ENCODE measurements at places on chromosomes 7 and 10. TPM values are rescaled to one million over a fixed set of nuclear protein-coding genes. Genes with fewer than 3 reads are reported as not detected.

Gene FEZF1
- 2.3 TPM for total RNA-seq

Gene TLX1
- total RNA-seq, result not detected

Gene PNLIP
- not detected for total RNA-seq

Gene PON3
- 2.5 TPM for total RNA-seq

Gene MEST
- 229 TPM for total RNA-seq

Gene LRRN3
- 0.23 TPM for total RNA-seq

Gene GPER1
- not detected for total RNA-seq

Gene GPC2
- 48.8 TPM for total RNA-seq

Gene CFAP46
- 3.1 TPM for total RNA-seq

Gene CYP2E1
- total RNA-seq, result 2.2 TPM

Gene PRF1
- total RNA-seq, result not detected

Gene ATAD1
- 49.6 TPM for total RNA-seq

Gene TRPV6
- 0.80 TPM for total RNA-seq

Gene KCNH2
- total RNA-seq, result 14.7 TPM

Gene TMEM26
- 2.2 TPM for total RNA-seq

Gene IL6
- not detected for total RNA-seq

Gene TSPAN33
- total RNA-seq, result 46.8 TPM

Gene SYT15B
- total RNA-seq, result 0.08 TPM

Gene OPALIN
- total RNA-seq, result not detected

Gene CCM2
- 37.0 TPM for total RNA-seq

Gene SH2D4B
- total RNA-seq, result not detected

Gene GBX1
- total RNA-seq, result 1.8 TPM

Gene NOS3
- 13.3 TPM for total RNA-seq

Gene KLF14
- total RNA-seq, result not detected

Gene KLF6
- 19.6 TPM for total RNA-seq

Gene PVRIG
- total RNA-seq, result not detected

Gene EIF5AL1
- 2.0 TPM for total RNA-seq

Gene MLXIPL
- total RNA-seq, result 25.7 TPM

Gene RAB19
- 15.0 TPM for total RNA-seq

Gene MUC12
- total RNA-seq, result 3.8 TPM

Gene ZNF398
- 92.7 TPM for total RNA-seq

Gene MET
- 23.1 TPM for total RNA-seq

Gene GIMAP8
- total RNA-seq, result not detected

Gene RET
- 9.8 TPM for total RNA-seq

Gene CDK13
- total RNA-seq, result 88.4 TPM

Gene CASP7
- total RNA-seq, result 5.7 TPM

Gene PITX3
- 1.5 TPM for total RNA-seq

Gene NUTM2E
- total RNA-seq, result 0.12 TPM

Gene TMEM184A
- total RNA-seq, result 0.66 TPM

Gene TFEC
- not detected for total RNA-seq

Gene TMEM236
- total RNA-seq, result 0.03 TPM

Gene ASB15
- total RNA-seq, result not detected

Gene FZD1
- total RNA-seq, result 1.4 TPM

Gene EPHB6
- total RNA-seq, result 18.1 TPM

Gene CALHM1
- 0.93 TPM for total RNA-seq
